ENCODE measurements at places on chromosomes 4 and X.

- DNase-seq = no peak
Measured at GRCh38 chr4:168707205-168707604, 210.4 kb downstream of the PALLD start.

- no peak for DNase-seq
Measured at GRCh38 chr4:184387351-184387750, 87.0 kb downstream of the IRF2 start.

- DNase-seq = no peak
Measured at GRCh38 chr4:78468272-78468671, 83.3 kb upstream of the ANXA3 start.

GRCh38 chr4:182839256-182839655, 77.9 kb downstream of the DCTD start:
- no peak for DNase-seq

DNA sequence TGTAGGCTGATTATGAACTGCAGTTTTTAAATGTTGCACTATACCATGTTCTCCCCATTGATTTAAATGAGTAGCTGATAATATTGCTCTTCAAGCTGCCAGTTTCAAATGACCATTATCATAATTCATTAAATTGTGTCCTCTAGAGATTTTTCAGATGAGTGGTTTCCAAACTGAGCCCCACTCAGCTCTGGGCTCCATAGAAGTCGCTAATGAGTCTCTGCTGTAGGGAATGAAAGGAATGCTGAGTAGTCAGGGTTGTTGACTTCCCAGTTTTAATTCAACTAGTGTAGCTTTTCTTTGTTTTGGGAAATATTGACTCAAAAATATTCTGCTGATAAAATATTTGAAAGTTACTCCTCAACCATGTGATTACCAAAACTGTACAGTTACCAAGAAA, 1081.1 kb downstream of the ARAP2 start:
- no peak for DNase-seq

- DNase-seq = no peak
Measured at GRCh38 chrX:46554942-46555341, 9.7 kb upstream of the ZNF674 start.

DNA sequence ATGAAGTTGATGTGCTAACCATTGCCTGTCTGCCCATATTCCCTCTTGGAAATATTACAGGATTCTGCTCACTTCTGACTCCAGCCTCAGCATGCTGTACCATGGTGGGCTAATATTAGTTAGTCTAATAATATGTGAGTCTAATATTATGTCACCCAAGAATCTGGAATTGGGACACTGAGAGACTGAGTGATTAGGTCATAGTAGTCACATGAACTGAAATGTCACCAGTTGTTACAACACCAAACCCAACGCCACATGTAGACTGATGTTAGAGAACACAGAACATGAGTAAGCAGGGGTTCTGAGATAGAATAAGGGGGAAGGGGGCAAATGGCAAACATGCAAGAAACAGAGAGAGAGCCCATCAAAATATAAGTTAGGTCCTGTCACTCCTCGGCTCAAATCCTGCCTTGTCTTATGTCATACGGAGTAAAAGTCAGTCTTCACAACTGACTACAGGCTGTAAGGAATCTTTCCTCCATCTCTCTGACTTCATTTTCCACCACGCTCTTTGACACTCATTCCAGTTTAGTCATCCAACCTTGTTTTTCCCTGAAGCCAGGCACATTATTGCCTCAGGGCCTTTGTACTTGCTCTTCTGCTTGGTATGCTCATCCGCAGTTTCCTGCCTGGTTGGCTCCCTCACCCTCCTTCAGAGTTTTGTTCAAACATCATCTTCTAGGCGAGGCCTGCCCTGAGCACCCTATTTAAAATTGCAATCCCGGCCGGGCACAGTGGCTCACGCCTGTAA, 9.6 kb upstream of the SLAIN2 start:
- DNase-seq = no peak

DNA sequence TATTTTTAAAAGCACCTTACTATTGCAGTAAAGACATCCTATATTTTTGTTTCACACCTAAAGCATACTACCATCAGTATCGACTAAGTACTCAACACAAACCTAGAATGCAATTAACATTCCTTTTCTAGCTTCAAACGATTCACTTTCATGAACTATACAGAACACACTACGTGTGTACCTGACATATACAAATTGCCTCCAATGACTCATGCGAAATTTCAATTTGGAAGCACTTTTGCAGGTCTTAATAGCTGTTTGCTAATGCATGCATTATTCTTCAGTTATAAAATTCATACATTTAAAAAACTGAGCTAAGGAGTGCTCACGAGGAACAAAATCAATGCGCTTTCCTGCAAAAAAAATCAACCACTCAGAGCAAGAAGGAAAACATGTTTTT, 19.7 kb upstream of the GPM6B start:
- DNase-seq = no peak

GRCh38 chr4:185204238-185204910, 574 bp upstream of the CFAP97 start:
- DNase-seq = no peak

- DNase-seq = no peak
Measured at GRCh38 chr4:21768349-21769310, 179.9 kb downstream of the KCNIP4 start.

- no peak for DNase-seq
Measured at GRCh38 chr4:123784626-123785025, 388.0 kb downstream of the SPRY1 start.

GRCh38 chr4:36207831-36208520, 36.3 kb downstream of the ARAP2 start:
- no peak for DNase-seq

DNA sequence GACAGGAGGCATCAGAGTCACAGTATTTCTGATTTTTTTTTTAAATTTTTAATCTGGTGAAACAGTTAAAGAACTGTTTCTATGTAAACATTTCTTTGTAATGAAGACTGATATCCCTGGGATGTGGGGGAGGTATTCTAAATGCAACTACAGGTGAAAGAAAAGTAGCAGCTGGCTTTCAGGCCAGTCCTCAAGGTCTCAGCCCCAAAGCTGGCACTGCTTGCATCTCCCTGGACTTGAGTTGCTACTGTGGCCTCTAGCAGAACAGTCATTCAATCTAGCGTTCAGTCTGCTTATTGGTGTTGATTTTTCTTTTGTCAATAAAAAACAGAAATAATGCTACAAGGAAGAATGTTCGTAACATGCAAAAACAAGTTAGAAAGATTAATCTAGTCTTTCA, 4.9 kb downstream of the MBNL3 start:
- DNase-seq = no peak

- no peak for DNase-seq
Measured at GRCh38 chr4:79047316-79047715, 108.1 kb upstream of the PAQR3 start.

GRCh38 chr4:27360790-27361267, 500.2 kb downstream of the STIM2 start:
- DNase-seq = no peak

DNA sequence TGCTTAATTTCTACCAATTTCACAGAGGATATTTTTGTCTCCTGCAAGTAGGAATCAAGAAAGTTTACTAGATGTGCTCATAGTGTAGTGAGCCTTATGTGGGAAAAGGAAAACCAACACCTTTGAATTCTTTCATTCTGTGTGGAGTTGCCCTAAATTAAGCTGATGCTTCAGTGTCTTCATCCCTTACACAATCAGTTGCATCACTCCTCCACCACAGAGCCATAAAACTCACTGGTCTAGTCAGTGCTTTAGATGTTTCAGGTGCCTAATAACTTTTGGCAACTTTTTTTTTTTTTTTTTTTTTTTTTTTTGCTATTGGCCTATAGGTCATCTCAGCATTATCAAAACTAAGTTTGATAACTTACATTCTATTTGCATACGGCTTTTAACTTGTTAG, 41.5 kb downstream of the HHIP start:
- no peak for DNase-seq

- no peak for DNase-seq
Measured at GRCh38 chr4:174973336-174973735, 55.2 kb downstream of the ADAM29 start.

DNA sequence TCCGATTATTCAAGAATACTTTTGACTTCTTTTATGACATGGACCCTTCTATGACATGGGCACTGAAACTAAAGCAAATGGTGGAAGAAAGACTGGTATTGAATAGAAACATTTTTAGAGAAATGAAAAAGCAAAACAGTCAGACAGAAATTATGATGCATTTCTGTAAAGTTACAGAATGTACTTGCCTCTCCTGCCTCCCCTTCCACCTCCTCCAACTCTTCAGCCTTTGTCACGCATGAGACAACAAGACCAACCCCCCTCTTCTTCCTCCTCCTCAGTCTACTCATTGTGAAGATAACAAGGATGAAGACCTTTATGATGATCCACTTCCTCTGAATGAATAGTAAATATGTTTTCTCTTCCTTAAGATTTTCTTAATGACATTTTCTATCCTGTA, 46.3 kb upstream of the HUWE1 start:
- DNase-seq = no peak

DNA sequence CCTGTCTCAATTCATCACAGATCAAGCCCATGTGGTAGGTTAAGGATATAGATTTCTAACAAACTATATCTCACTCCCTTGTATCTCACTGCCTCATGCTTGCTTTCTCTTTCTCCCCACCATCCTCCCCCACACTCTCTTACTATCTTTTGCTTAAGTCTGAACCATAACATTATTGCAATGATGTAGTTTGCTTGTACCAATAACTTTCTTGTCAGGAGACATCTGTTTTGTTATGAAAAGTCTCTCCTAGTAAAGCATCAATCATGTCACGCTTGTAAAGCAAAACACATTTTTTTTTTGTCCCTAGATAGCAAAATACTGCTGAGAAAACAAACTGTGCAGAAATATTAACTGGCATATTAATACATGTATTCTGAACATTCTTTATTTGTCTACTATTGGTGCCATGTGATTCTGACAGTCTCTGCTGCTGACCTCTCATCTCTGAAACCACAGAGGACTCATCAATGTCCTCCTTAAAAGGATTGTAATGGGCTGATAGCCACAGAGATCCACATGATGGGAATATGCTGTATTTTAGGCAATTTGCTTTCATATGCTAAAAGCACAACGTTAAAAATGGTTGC, 217.5 kb downstream of the VEGFC start:
- DNase-seq = no peak

DNA sequence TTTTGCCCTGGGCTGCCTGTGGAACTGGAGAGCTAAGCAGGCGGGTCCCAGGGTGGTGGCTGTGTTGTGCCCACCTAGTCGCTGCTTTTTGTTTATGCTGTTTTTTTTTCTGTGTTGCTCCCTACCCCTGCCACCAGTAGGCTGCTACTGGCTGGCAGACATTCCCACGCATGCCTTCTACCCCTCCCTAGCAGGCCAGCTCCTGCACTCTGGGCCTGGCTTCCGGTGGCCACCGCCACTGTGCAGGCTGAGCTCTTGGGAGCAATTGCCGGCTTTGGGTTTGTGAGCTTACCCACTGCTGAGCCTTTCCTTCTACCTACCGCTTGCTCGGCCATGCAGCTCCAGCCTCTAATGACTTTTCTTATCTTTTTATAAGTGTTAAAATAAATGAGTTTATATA, 57.6 kb downstream of the RBM46 start:
- DNase-seq = no peak

DNA sequence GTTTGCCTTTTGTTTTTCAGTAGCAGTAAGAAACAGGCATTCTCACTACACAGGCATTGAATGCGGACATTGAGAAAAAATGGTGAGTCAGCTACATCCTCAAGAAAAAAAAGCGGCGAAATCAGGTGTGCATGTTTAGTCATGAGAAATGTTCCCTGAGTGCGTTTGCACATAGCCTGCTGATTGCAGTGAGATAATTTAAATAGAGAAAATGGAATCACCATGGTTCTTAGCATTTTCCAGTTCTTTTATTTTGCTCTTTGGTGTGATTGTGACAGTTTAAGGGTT, 54.1 kb upstream of the CLDN34 start:
- no peak for DNase-seq

GRCh38 chr4:166252487-166253402, 379.7 kb downstream of the TLL1 start:
- no peak for DNase-seq

DNA sequence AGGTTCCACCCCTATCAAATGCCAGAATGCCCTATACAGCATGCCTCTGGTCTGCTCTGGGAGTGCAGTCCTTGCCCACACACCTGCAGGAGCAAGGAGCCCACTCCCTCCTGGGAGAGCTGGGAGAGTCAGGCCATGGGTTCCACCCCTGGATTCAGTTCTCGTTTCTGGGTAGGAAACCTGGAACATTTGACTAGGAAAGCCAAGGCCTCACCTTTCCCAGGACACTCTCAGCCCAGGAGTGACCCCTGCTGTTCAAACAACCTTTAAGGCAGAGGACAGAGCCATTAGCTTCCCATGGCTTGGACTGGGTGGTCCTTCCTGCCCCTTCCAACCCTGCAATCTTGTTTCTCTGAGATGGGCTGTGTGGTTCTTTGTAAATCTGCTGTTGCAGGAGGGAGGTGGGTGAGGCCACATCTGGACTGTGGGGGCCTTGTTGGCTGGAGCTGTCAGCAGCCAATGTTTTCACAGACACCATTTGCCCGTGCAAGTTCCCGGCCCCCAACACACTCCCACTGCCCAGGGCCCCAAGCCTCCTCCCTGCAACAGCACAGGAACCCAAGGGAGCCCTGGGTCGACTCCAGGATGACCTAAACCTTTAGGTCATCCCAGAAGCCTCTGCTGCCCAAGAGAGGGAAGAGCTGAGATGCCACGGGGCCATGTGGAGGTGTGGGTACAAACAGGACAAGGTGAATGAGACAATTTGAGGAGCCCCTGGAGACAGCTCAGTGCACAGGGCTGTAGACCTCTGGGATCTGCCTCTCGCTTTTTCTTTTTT, 104.4 kb downstream of the PJA1 start:
- no peak for DNase-seq

GRCh38 chr4:63459329-63459728, 949.9 kb downstream of the TECRL start:
- DNase-seq = no peak

DNA sequence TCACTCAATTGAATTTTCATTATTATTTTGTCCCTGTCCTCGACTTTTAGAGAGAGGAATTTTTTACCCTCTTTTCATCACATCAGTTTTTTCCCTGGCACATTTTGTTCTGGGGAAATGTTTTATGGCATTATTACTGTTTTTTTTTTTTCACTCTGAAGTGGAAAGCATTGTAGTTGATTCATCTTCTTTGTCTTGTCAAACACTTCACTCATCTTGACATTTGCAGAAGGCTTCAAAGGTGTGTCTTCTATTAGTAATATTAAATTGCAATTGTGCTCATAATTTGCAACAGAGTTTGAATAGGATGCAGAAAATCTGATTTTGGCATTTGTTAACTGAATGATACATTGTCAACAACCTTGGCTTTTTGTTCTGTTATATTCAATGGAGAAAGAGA, 545.4 kb upstream of the ARX start:
- no peak for DNase-seq

- no peak for DNase-seq
Measured at GRCh38 chrX:96480081-96480480, 204.6 kb upstream of the DIAPH2 start.

GRCh38 chr4:123709336-123709735, 312.7 kb downstream of the SPRY1 start:
- no peak for DNase-seq
